ENCODE measurements at places on chromosomes 11 and 22.

GRCh38 chr11:69371731-69372588 lies 78.0 kb downstream of the MYEOV start:
- DNase-seq = no peak

DNA sequence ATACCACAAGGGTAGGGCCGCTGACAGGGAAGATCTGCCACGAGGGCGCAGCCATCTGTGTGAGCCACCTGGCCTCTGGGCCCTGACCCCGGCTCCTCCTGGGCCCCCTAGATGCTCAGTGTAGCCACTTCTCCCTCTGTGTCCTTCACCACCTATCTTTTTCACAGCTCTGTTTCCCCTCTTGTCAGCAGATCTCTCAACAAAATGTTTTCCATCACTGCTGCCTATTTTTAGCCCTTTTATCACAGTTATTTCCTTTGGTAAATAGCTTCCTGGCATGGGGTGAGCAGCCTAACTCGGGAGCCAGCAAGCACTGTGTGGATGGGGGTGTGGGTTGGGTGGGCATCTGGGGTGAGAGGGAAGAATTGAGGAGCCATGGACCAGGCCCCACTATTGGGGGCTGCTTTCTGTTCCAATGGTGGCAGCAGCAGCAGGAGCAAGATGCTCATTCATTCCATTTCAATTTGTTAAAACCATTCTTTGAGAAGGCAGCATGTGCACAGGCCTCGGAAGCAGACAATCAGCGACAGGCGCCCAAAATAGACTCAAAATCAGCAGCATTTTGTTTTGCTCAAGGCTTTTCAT lies 135.2 kb upstream of the NAV2 start:
- no peak for DNase-seq

DNA sequence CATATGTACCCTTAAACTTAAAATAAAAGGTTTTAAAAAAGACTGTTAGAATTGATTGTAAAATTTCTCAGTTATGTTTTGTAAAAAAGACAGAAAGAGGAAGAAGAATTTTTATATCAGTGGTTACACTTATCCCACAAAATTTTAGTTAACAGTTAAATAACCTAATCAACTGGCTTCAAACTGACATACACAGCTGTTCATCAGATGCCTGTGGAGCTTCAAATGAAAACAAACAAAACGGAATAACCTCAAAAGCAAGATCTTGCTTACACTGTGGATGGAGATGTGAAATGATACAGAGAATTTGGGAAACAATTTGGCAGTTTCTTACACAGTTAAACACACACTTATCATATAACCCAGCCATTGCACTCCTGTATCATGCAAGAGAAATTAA lies 521.0 kb downstream of the ETS1 start:
- DNase-seq = no peak

- DNase-seq = no peak
Observed at GRCh38 chr11:3229673-3230630, 2.3 kb downstream of the MRGPRE start.

GRCh38 chr11:76147106-76147740 lies 59.1 kb downstream of the WNT11 start:
- DNase-seq = no peak

DNA sequence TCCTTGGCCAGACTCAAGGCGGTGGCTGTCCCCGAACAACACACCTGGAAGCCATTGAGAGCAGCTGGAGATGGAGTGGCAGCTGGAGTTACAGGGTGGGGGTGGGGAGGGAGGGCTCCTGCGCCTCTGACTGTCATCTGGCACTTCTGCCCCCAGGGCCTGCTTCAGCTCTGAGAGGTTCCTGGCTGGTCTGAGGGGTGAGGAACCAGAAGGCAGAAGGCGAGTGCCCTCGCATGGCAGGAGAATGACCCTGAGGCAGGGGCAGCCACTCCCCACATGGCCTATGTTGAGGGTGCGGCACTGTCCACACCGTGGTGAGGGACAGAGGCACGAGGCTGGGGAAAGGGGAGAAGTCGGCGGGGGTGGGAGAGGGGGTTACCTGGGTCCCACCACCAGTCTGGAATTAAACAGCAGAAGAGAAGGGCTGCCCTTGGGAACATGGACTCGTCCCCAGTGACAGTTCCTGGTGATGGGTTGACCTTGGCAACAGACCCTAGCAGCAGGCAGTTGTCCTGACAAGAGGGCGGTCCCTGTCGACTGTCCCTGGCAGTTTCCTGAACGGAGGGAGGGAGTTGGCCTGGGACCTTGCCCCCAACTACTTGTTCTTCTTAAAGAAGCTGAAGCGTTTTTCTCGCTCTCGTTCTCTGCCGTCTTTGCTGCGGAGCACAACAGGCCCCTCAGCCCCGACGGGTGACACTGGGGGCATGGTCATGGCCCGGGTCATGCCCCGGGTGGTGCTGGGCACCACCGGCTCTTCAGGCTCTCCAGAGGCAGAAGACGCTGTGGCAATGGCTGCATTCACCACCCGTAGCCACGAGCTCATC lies 7.8 kb upstream of the RBM4B start:
- no peak for DNase-seq

GRCh38 chr11:44563711-44564110 lies 1.8 kb upstream of the CD82 start:
- no peak for DNase-seq

DNA sequence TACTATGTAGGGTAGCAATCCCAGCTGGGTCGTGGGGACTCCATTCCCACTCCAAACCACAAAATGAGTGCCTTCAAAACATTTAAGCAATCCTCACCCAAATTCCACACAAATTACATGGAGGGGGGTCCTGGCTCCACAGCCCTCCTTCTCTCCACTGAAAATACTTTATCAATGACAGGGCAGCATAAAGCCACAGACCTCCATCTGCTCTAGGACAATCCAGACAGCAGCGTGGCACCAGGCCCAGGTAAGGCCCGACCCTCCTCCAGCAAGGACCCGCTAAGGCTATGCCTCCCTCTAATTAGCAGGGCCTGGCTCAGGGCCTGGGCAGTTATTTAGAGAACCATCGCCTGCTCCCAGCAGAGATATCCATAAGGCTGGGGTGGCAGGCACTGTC lies at the start of gene PANX3:
Gene PANX3 (plus strand): TSS at position 365 of the 400 bp plus-strand sequence. CDS start 129 bp downstream, outside the sequence.
- no peak for DNase-seq

GRCh38 chr11:2791139-2791520 lies 91.3 kb upstream of the KCNQ1OT1 start:
- DNase-seq = no peak

DNA sequence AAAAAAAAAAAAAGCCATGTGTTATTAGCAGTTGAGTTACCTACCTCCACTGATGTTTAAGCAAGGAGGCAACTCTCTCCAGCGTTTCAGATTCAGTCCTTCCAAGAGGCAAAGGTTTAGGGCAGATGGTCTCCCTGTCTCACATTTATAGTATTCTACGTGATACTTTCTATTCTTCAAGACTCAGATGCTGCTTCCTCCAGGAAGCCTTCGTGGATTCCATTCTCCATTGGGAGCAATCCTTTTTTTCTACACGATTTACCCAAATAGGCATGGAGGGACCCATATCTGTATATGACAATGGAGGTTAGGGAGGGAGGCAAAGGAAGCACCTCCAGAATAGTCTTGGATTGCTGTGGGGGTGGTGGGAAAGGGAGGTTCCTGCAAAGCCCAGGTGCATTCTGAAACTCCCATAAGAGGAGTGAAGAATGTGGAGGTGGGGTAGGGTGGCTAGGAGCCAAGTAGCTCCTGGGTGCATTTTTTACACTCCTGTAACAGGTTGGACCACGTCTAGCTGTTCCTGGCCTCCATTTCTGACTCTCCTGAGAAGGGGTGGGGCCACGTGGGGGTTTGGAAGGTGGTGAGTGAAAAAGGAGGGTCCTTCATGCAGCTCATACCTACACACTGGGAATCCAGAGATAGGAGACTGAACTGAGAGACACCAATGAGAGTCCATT lies 16.2 kb downstream of the YPEL4 start:
- no peak for DNase-seq

- DNase-seq = no peak
Observed at GRCh38 chr22:26884921-26885320, 227.5 kb downstream of the MIAT start.

DNA sequence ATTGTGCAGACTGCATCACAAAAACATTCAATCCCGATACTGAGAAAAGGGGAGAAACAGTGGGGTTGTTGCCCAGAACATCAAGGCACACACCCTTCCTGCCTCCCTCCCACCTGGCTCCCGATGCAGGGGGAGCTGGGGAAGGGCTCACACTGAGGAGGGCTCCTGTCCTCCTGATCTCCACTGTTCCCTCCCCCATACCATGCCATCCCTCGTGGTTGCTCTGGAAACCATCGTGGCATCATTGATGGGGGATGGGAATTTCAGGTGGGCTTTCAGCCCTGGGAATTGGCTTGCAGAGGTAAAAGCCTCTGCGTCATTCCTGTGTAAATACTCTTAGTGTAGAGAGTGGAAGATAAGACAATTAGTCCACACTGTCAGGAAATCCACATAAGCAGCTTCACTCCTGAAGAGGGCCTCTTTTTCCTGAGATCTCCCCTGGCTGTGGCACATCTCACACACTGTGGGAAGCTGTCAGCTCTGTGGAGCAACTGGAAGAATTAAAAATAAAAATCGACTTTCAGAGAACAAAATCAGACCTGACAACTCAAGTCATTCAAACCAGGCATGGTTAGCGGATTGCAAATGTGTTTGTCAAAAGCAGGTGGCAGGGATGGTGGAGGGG lies 176.0 kb downstream of the CHST1 start:
- DNase-seq = no peak

DNA sequence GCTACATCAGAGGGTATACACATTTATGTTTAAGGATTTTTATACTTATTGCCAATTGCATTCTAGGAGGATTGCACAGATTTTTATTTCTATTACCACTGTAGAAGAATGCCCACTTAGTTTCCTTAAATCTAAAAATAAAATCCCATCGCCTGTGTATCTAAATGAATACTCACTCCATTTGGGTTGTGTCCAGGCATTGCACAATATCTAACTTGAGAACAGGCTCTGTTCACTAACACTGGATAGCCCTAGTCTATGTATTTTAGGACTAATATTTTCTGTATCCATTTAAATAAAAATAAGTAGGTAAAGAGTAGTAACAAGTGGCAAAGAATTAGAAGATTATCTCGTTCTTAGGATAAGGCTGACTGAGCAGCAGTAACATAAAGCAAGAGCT lies 4.1 kb downstream of the C11orf52 start:
- DNase-seq = no peak

DNA sequence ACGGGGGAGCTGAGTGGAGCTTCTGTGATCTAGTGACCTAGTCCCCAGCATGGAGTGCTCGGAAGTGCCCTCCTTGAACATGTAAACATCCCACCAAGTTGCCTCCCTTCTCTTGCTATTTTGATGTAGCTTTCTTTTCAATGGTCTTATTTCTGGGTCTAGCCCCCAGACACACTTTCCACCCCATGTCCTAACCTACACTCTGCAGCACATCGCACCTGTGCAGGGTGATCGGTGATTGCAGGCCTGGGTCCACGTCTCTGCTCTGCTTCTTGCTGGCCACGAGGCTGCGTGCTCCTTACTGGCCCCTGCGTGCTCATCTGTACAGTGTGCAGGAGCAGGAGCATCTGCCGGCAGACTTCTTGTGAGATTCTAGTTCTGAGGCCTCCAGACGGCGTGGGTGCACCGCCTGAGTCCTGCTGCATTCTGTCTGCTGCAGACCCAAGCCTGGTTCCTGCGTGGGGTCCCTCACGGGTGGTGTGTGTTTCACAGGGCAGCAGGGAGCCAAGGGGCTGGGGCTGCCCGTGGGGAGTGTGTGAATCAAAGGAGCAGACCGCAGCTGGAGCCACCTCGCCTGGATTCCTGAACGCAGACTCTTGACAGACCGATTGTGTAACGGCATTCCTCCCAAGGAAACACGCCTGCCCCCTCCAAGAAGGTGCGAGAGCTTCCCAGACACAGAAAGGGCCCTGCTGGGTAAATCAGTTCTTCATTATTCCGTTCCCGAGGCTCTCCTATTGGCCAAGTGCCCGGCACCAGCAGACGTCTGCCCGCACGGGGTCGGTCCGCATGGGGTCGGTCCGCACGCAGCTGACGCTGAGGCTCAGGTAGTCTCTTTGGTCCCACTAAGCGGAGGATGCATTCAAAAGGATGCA lies 44.4 kb upstream of the MYEOV start:
- DNase-seq = no peak

DNA sequence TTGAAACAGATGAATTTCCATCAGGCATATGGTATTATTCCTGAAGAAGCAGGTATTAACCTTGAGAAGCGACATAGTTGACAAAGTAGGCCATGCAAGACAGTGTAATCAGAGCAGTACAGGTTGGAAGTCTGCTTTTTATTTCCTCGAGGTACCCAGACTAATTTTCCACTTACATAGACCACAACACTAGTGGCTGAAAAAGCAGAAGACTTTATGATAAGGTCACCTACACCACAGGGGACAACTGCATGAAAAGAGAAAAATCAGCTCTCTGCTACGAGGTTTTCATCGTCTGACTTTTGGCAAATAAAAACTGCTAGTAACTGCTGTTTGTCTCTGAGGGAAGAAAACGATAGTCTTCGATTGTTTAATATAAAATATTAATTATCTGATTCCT lies 77.5 kb downstream of the CNTN5 start:
- DNase-seq = no peak

- no peak for DNase-seq
Observed at GRCh38 chr11:78131956-78132355, 7.5 kb downstream of the ALG8 start.

DNA sequence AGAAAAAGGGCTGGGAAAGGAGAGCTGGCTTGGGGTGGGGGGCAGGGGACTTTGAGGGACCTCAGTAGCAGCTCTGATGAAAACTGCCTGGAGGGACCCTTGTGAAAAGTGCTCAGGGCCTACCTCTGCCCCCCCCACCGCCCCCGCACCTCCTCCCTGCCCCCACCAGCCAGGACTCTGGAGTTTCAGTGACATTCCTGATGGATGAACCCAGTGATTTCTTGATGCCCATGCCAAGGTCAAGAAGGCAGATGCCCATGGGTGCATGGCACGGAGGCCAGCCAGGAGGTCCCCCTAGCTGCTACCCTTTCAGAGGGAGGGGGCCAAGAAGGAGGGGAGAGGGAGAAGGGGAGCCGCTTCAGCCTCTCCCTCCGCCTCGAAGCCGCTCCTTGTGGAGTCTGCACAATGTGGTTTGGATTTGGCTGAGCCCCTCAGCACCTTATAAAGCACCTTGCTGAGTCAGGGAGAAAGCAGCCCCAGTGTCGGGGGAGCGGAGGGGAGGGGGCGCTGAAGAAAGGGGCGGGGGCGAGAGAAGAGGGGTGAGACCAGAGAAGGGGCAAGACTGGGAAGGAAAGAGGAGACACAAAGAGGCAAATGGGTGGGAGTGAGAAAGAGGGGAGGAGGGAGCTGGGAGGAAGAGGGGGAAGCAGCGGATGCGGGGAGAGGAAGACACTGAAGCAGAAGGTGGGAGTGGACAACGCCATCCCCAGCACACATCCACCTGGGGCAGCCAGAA lies 2.1 kb upstream of the CLCF1 start:
- no peak for DNase-seq

- DNase-seq = no peak
Observed at GRCh38 chr22:49783926-49784629, 43.6 kb downstream of the BRD1 start.
